ENCODE measurements at places on chromosomes 7 and 10.

DNA sequence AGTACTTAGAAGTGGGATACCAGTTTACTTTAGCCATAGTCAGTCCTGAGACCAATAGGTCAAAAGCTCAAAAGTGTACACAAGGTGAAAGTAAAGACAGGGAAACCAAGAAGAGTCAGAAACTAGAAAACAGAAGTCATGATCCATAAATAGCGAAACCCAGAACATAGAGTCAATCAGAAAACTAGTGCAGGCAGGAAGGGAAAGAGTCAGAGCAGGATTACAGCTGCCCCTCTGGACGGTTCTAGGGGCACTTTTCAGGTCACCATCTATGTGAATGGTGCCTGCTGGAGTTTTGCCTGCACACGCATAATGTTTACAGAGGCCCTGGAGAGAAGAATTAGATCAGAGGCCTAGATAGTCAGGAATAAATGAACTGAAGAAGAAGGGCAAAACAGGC, 22.4 kb upstream of the DMTF1 start:
- DNase-seq = no peak

DNA sequence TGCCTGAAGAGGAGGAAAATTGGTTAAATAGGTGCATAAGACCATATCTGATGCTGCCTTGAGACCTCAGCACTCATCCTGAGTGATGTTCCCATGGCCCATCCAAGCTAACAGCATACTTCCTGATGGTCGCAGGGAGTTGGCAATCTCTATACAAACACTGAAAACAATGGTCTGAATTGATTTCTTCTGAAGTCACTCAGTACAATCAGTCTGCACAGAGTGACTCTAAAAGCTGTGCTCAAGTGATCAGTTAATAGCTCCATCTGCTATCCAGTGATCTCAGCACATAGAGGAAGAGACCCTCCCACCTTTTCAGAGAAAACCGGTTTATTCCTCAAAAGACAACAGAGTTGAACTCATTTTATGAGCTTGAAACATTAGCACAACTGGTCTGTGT, 3.9 kb downstream of the PPP1R17 start:
- no peak for DNase-seq

GRCh38 chr7:95104739-95105138, 197.3 kb downstream of the PPP1R9A start:
- DNase-seq = no peak

- DNase-seq = peak; percentile 57
Observed at GRCh38 chr10:102596506-102596971, 47.7 kb upstream of the TRIM8 start.

All from AG10803 (cell line).